ENCODE measurements at places on chromosomes 4 and X.

- no peak for DNase-seq
These were observed 11.3 kb downstream of the SCD5 start for GRCh38 chr4:82787342-82787741.

DNA sequence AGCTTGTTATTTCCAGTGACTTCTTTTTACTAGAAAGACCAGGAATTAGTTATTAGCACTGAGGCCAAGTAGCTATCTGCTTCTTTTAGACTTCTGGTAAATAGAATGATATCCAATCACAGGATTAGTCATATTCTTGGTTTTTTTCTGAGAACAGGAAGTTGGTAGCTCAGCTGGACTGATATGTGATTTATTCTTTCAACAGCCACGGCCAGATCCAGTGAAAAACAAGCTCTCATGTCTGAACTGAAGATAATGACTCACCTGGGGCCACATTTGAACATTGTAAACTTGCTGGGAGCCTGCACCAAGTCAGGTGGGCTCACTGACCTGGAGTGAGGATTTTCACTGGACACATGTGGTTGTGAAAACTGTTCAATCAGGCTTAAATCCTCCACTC is 48.6 kb downstream of the PDGFRA start:
- DNase-seq, result no peak

DNA sequence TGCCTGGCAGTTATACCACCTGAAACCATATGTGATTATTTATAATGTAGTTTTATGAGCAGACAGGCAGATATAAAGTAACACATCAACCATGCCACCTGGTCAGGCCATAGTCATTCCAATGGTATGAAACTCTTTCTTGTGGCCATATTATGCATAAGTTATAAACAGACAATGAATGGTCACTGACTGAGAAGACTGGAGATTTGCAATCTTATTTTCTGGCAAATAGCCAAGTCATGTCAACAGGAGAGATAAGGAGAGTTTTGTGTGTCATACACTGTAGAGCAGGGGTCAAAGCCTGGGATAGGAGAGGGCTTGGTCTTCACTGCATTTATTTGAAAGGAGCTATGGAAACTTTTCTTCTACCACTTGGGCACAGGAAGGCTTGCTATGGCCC is 29.5 kb downstream of the SORBS2 start:
- no peak for DNase-seq

- peak; percentile 55 for DNase-seq
These were observed 74.4 kb upstream of the NAP1L2 start for GRCh38 chrX:73289039-73289438.

GRCh38 chr4:155042014-155042413 is 166.4 kb upstream of the NPY2R start:
- no peak for DNase-seq

GRCh38 chr4:4871573-4872313 is 12.3 kb downstream of the MSX1 start:
- no peak for DNase-seq

DNA sequence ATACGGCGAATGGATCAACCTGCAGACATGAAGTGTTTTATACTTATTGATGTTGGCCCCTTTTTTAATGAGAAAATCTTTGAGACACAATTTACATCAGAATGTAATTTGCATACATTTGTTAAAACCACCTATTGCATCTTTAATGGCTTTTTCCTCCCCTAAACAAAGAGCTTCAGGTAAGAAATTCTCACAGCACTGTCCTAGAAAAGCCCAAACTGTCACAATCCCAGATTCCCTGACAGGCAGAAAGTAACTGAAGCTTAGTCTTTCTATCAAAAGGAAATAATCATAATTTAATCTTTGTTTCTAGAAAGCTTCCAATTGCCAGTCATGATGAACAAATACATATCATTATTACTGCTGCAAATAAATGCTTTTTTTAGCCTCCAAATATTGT is 407.9 kb downstream of the TMA16 start:
- DNase-seq, result no peak

GRCh38 chrX:11647138-11647537 is 18.6 kb downstream of the ARHGAP6 start:
- DNase-seq, result peak; percentile 60

- no peak for DNase-seq
These were observed 152.7 kb upstream of the FAM241A start for GRCh38 chr4:111992351-111993168.

GRCh38 chrX:110004731-110005369 is 1.9 kb downstream of the TMEM164 start:
- DNase-seq, result peak; percentile 50
